ENCODE measurements at places on chromosomes 6 and 20.

DNA sequence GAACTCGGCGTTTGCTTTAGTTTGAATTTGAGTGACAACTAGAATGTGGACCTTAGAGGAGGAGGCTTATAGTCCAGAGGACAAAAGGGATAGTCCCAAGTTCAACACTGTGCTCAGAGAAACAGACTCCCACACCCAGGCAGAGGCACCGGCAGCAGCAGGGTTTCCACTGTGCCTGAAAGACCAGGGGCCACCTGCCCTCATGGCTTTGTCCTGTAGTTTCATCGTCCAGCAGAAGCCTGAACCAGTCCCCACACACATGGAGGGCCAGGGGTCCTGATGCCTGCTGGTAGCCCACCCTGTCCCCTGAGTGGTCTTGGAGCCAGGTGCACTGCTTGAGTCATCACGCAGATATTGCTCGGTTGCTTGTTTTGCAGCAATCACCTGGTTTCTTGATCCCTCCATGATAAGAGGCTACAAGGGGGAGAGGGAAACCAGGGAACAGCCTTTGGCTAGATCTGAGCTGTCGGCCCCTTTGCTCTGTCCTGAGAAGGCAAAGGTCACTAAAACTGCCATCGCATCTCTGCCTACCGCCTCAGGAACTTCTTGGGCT, 7.2 kb upstream of the ACSS1 start:
- no peak for DNase-seq

GRCh38 chr6:87242311-87242710, 80.1 kb upstream of the SMIM8 start:
- DNase-seq = no peak

DNA sequence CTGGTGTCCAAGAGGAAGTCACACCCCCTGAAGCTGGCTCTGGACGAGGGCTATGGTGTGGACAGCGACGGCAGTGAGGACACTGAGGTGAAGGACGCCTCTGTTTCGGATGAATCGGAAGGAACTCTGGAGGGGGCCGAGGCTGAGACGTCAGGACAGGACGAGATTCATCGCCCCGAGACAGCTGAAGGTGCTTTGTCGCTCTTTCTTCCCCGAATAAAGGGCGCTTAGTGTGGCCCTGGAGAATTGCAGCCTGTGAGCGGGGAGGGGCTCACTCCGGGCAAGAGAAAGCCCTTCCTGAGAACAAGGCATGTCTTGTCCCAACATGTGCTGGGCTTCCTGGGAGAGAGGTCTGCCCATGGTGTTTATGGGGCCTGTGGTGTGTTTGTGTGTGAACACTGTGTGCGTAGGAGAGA, 41.4 kb downstream of the MYT1 start:
- peak; percentile 51 for DNase-seq

DNA sequence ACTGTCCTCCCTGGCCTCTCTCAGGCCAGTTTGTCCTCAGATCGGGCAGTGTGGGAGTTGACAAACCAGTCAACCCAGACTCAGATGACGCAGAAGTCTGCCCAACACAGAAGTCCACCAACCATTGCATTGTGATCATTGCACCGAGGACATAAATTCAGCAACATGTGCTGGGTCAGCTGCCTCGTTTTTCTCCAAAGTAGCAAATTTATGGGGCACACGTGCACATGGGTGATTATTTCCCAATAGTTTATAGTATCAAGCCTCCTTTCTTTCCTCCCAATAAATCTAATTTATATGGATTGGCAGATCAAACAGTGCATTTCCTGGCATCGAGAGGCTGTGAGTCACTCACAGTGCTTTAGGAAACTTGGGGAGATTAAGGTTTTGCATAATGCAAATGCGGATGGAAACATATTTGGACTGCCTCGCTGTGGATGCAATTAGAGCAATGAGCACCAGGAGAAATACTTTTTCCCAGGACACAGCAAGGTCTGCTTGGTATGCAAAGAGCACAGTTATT, 413.7 kb upstream of the SULF2 start:
- DNase-seq = no peak
